ENCODE measurements at places on chromosomes 13 and 19.

DNA sequence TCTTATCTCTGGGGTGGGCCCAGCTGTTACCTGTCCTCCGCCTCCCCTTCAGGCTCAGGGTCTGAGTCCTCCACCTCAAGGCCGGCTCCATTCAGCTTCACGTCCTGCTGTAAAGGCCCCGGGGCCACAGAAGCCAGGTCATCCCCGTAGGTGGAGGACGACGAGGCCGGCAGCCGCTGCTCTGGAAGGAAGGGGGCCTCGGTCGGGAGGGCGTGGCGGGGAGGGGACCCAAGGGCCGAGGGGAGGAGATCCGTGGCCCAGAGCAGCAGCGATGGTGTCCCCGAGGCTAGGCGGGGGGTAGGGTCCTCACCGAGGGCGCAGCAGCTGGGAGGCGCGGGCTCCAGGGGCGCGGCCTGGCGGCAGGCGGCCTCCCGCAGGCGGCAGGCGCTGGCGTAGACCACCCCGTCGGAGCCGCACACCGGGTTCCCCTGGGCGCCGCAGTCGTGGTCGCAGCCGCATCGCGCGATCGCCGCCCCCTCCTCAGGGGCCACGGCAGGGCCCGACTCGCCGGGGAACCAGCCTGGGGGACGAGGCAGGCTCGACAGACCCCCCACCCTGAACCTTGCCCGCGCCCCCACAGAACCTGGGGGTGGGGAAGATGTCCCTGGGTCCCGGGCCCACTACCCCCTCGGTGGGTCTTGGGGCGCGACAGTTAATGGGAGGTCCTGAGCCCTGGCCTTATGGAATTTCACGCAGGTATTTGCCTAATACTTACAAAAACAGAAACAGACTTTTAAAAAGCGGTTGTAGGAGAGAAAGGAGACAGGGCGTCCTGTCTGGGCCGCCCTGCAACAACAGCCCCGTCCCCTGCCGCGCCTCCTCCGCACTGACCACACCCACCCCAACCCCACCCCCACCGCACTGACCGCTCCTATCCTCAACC is 7.6 kb downstream of the F2RL3 start:
- DNase-seq, result no peak

- DNase-seq, result no peak
Observed at GRCh38 chr13:34826432-34826831, 115.6 kb upstream of the NBEA start.

GRCh38 chr19:1248139-1248785 is at the start of gene MIDN:
MIDN (plus strand) TSS chr19:1248583; CDS start chr19:1250297, 1,714 bp downstream.
- DNase-seq, result no peak

DNA sequence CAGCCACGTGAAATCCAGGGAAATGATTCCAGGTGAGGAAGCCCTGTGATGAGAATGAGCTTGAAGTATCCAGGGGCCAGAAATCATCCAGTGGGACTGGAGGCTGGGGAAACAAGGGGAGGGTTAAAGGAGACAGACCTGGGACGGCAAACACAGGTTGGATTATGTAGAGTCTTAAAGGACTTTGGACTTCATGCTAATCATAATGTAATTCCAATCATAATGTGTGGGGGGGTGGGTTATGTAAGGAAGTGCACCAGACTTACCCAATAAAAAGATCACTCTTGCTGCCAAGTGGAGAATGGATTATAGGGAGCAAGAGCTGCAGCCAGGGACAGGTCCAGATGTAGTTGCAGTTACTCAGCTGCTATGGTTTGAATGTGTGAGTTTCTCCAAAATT is 16.1 kb upstream of the CYSLTR2 start:
- no peak for DNase-seq

- no peak for DNase-seq
Observed at GRCh38 chr13:109666656-109667055, 119.7 kb downstream of the IRS2 start.
